Hippocampal formation (tissue), 2 donors: ENCODE measurements at places on chromosomes 11 and 22.
A peak's percentile ranks its signal among the peaks of the same experiment; 100 is the strongest.

GRCh38 chr22:24926849-24927579 lies 19.5 kb downstream of the LHFPL7 start:
- no peak for DNase-seq

GRCh38 chr22:47406180-47406834 lies 643.9 kb downstream of the TBC1D22A start:
- DNase-seq: no peak

- DNase-seq: peak; percentile 65
Measured at GRCh38 chr22:41237707-41238569, 2.8 kb downstream of the CHADL start.

- DNase-seq: no peak
Measured at GRCh38 chr22:46690146-46690545, 47.9 kb downstream of the CERK start.

DNA sequence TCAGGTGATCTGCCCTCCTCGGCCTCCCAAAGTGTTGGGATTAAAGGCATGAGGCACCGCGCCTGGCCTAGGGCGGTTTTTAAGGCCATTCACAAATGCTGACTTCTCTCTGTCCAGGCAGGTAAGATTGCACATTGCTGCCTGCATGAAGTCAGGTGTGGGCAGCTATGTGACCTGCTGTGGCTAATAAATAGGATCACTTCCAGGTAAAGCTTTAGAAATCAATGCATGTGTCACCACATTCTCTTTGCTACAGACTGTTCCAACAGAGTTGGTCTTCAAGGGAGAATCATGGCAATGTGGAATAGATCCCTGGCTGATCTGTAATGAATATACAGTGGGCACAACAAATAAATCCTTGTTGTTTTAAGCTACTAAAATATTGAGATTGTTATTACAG lies 260.3 kb upstream of the PITPNB start:
- no peak for DNase-seq

DNA sequence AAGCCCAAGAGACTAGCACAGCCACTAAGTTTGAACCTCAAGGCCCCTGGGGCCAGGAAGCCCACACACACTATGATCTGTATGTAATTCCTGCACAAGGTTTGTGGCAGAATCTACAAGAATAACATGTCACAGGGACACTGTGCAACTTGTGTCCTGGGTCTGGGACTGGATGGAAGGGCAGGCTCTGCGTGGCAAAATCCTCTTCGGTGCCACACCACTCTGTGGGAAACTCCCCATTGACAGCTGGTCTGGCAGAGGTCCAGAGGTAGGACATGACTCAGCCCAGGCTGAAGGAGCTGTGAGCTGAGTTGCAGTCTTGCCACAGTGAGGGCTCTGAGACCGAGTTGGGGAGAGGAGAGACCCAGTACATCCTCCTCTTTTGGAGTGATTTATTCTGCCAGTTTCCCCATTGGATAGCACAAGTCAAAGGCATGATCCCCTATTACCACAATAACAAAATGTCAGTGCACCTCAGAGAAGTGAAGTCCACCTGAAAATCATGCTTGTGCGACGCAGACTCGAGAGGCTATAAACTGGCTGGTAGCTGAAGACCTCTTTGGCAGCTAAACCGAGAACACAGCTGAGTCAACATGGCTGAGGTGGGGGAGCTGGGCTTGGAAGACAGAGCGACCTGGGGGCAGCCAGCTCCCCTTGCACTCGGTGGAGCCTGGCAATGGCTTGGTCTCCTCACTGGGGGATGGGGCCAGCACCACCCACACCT lies 23.3 kb upstream of the SERPIND1 start:
- peak; percentile 28 for DNase-seq

DNA sequence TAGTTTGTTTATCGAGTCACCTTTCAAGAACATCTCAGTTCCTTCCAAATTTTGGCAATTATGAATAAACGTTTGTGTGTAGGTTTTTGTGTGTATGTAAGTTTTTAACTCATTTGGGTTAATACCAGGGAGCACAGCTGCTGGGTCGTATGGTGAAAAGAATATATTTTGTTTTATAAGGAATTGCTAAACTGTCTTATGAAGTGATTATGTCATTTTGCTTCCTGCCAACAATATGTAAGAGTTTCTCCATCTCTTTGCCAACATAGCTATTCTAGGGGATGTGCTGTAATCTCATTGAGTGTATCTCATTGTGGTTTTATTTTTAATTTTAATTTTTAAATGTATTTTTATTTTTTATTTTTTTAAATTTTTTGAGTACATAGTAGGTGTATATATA lies 27.3 kb downstream of the BCL2L13 start:
- DNase-seq: no peak
